ENCODE measurements at places on chromosomes 11 and 22.

- DNase-seq, result peak; percentile 38
These were observed 1.3 kb upstream of the KMT5B start for GRCh38 chr11:68214173-68215086.

DNA sequence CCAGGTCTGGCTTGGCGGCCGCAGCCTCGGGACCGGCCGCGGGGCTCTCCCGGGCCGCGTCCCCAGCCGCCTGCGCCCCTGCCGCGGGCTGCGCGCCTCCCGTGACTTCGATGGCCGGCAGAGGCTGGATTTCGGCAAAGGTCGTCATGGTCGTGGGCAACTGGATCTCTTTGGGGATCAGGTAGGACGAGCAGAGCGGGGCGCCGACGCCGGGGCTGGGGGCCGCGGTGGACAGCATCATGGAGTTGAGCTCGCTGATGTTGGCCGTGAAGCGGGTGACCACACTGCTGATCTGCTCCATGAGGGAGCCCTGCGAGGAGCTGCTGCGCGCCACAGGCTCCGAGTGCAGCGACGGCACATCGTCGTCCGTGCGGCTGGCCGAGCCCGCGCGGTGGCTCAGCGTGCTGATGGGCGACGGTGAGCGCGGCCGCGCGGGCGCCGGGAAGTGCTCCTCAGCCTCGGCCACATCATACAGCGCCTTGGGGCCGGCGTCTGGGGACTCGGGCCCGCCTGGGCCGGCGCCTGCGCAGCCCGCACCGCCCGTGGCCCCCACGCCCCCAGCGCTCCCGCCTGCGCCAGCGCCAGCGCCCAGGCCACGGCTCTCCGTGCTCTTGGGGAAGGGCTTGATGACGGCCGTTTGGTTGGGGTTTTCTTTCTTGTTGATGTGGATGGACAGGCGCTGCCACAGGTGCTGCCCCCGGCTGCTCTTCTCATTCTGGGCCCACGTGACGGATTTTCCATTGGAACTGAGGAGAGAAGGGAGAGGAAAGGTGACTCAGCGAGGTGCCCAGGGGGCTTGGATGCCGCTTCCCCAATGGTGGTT is 171.4 kb upstream of the CTSC start:
- peak; percentile 64 for DNase-seq

GRCh38 chr22:40363059-40363458 is 7.3 kb upstream of the SGSM3 start:
- DNase-seq, result no peak

DNA sequence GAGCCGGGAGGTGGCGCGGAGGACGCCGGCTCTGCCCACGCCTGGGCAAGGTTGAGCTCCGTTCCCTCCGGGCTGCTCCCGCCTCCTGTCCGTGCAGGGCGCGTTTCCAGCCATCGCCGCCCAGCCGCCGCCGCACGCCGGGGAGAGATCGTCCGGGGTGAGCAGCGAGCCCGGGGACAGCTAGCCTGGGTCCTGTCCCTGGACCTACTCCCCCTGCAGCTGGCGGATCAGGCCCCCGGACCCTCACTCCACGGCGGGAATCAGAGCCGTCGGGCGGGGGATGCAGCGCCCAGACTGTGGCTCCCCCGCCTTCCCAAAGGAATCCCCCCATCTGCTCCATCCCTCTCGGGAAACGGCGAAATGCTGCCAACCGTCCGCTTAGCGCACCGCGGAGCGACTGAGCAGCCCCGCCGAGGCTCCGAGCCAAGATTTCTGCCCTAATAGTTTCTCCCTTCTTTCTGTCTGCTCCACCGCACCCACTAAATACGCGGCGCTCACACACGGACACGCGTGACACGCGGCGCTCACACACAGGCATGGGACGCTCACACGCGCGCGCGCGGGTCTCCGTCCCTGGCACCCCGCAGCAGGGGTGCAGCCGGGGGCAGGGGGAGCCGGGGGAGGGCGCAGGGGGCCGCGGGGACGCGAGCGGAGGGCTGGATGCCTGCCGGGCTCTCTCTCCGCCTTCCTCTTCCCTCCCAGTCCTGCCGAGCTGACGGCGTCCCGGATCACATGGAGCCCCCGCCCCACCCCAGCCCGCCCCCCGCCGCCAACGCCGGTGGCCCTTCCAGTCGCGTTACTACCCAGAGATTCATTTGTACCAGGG is at the start of gene KCNJ5:
KCNJ5 (plus strand) TSS at position 814 of the 826 bp plus-strand sequence. CDS start 19,918 bp downstream, outside the sequence.
- peak; percentile 81 for DNase-seq

GRCh38 chr11:8720352-8720751 is 37.8 kb downstream of the RPL27A start:
- DNase-seq, result no peak

- DNase-seq, result no peak
These were observed 72.6 kb downstream of the CCDC34 start for GRCh38 chr11:27290261-27291050.

DNA sequence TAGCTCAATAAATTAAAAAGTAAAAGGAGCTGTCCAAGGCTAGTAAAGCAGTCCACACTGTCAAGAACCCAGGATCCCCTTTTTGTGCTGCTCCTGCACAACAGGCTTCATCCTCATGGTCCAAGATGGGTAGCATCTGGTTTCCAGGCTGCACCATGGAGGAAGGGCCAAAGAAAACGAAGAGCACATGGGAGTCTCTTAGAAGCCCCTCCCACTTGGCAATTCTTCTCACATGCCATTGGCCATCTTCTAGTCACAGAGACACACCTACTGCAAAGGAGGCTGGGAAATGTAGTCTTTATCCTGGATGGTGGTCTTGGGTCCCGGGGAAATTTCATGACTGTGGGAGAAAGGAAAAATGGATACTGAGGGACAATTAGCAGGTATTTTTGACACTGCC is 37.8 kb downstream of the PRR5L start:
- DNase-seq, result no peak

GRCh38 chr11:78946945-78947902 is 372.6 kb upstream of the NARS2 start:
- DNase-seq, result no peak

DNA sequence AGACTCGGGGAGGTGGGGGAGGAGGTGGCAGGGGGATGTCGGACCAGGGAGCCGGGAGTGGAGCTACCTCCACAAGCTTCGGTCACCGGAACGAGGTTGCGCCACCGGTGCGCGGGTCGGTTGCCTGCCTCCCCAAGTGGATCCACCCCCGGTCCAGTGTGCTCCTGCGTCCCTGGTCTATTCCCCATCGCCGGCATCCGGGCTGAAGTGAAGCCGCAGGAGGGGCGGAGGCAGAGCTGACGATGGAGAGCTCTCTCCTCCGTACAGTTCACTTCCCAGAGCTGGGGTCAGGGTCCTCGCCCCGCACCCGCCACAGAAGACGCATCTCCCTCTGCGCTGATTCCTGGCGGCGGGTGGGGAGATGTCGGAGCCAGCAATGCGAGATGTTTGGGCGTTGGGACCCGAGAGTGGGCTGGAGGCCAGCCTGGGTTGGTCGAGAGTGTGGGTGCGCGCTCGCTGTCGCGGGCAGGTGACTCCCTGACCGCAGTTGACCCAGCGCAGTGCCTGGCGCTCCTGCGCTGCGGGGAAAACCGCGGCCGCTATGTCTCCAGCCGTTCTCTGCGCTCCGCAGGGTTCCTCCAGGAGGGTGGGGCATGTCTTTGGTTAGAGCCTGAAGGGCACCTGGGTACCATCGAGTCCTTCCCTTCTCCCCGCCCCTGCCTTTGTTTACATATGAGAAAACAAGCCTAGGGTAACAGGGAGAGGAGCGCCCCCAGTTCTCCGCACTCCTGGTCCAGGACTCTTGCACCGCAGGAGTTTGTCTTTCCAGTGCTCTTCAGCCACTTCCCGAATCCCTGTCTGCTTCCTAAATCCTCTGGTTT is 1.7 kb downstream of the C11orf96 start:
- DNase-seq, result peak; percentile 71

- DNase-seq, result no peak
These were observed 7.6 kb upstream of the JHY start for GRCh38 chr11:122874991-122875390.

DNA sequence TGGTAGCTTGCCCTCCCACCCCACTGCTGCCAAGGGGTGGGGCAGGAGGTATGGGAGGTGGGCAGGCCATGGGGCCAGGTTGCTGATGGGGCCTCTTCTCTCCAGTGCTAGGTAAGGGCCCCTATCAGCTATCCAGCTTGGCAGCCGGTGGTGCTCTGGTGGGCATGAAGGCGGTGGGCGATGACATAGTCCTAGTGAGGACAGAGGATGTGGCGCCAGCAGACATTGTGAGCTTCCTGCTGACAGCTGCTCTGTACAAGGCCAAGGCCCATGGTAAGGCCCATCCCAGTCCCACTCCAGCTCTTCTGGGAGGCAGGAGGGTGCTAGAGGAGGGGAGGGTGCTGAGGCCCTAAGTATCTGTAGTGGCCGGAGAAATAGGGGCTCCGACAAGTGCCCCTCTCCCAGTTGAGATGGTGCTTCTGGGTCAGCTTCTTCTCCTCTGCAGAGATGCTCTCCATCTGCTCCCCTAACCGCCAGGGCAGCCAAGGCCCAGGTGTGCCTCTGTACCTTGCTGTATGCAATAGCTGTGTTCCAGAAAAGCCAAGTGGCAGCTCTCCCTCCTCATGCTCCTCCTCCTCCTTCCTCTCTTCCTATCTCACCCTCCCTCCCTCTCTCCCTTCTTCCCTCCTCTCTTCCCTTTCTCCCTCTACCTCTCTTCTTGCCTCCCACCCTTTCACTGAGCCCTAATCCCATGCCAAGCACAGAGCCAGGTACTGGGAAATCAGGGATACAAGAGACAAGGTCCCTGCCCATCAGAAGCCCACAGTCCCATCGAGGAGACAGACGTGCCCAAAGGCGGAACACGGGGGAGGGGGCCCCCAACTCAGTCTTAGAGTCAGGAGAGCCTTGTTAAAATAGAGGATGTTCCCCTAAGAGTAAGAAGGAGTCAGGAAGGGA is 55.3 kb downstream of the OTOG start:
- DNase-seq, result no peak

DNA sequence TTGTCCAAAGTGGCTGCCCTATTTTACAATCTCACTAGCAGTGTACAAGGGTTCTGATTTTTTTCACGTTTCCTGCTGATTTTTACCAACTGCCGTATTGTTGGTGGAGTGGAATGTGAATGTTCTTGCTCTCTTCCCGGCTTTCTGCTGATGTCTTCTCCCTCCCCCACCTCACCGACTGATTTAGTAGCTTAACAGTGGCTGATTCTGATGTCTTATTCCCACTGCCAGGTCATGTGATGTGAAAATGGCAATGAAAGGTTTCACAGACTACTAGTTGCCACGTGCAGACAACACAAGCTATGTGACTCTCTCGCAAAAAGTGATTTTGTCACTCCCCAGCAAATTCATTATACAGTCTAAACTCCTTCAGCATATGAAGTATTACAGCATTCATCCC is 17.3 kb upstream of the NEU3 start:
- DNase-seq, result no peak

- no peak for DNase-seq
These were observed 23.8 kb downstream of the IGHMBP2 start for GRCh38 chr11:68927280-68928135.

DNA sequence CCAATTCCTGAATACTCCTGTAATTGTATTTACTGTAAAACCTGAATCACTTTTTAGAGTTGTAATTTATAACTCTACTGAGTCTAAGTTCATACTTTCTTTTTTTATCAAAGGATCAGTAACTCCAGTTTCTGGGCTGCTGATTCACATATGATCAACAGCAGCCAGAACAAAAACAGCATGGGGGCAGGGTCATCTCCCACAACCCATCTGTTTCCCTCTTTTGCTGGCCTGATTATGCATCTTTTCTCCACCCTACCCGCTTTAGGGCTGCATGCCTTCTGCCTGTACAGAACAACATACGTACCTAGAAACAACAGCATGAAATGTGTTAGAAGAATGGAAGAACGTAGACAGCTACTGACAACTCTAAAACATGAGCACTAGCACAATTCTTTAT is 76.0 kb downstream of the MRTFA start:
- no peak for DNase-seq

DNA sequence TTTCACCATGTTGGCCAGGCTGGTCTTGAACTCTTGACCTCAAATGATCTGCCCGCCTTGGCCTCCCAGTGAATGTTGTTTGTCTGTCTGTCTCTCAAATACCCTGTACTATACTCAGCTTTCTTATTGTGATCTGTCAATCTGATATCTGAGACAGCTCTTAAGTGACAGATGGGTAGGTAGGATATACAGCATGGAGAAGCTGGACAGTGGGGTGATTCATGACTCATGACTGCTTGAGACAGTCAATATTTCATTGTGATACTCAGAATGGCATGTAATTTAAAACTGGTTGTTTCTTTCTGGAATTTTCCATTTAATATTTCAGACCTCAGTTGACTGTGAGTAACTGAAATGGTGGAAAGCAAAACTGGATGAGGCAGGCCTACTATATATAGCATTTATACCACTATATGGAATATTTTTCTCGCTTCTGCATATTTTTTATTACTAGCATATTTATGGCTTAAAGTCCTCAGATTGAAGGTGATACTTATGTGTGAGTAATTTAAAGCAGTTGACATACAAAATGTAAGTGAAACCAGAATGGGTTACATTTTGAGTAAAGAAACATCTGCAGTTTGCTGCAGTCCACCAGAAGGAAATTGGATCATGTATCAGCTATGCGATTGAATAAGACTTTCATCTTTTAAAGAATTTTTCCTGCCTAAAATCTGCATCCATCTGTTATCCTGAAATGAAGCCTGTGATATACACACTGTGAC is 22.3 kb downstream of the ARHGAP42 start:
- DNase-seq, result no peak

GRCh38 chr11:73295241-73295995 is 12.7 kb upstream of the ARHGEF17 start:
- peak; percentile 64 for DNase-seq

DNA sequence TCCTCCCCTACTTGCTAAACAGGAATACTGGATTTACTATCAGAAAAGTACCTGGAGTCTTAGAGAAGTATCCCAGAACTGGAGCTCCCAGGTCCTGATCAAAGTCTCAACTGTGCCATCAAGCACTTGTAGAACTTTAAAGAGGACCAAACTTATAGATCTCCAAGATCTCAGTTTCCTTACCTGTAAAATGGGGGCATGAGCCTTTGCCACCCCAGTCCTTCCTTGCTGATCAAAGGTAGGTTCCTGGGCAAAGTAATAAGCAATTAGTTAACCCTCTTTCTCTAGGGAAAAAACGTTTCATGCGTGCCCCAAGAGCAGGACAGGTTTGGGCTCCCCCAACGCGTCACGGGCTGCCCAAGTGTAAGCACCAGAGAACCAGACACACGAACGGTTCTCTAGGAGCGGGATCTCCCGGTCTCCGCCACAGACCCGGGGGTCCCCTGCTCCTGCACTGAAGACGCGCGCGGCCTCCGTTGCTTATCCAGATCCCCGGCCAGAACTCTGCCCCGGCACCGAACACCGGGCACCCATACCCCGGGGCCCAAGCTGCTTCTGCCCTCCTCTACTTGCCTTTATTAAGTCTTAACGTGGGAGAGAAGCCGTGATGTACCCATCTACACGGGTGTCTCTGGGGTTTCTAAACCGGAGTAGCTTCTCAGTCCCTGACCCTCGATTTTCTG is 505 bp downstream of the ZNF214 start:
- DNase-seq, result peak; percentile 73

- DNase-seq, result no peak
These were observed 48.8 kb downstream of the NAT10 start for GRCh38 chr11:34154059-34154875.

GRCh38 chr11:23772081-23772480 is 724.8 kb upstream of the LUZP2 start:
- no peak for DNase-seq
